ENCODE measurements at places on chromosomes 16 and 17. TPM values are rescaled to one million over a fixed set of nuclear protein-coding genes. Genes with fewer than 3 reads are reported as not detected.

The CD300A gene
- total RNA-seq, result 0.64 TPM

The AOC2 gene
- total RNA-seq, result 0.44 TPM

The IGF2BP1 gene
- not detected for total RNA-seq

The OVCA2 gene
- total RNA-seq, result 32.3 TPM

The CNTNAP4 gene
- not detected for total RNA-seq

The ITGB4 gene
- 134 TPM for total RNA-seq

The PIPOX gene
- total RNA-seq, result 0.64 TPM

Measured in esophagus mucosa (tissue), 1 donor.